ENCODE measurements at places on chromosomes 6 and 20.

GRCh38 chr6:27679308-27679963, 206.5 kb upstream of the ZNF184 start:
- no peak for DNase-seq

- DNase-seq = no peak
Observed at GRCh38 chr6:134607411-134607810, 289.5 kb upstream of the SGK1 start.

DNA sequence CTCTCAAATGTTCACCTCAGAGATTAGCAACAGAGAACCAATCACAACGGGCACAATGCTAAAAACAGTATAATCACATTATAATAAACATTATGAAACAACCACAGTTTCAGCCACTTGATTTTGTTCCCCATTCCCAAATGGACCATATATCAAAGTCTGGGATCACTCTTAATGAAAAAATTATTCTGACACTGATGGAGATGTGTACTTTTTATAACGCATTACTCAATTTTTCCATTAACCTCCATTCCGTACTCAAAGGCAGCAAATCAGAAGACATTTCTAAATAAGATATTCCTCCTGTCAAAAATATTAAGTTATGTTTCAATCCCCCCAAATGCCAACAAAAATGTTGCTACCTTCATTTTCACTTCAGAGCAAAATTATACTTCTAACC, 2.8 kb downstream of the CPNE1 start:
- DNase-seq = no peak

DNA sequence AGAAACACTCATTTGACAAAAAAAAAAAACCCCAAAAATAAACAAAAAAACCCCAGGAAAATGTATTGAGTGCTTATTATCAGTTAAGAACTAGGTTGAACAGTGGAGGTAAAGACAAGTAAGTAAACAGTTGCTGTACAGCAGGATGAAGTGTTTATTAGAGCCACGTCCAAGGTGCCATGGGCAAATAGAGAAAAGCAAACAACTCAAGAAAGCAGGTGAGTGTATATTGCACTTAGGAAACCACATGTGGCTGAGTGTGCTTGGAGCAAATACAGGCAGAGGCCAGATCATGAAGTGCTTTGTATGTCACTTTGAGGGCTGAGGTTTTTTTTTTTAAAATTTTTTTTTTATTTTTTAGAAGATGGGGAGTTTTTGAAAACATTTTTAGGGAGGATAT, 98.3 kb downstream of the MACROD2 start:
- no peak for DNase-seq

GRCh38 chr20:63247671-63248228, 6.5 kb downstream of the NKAIN4 start:
- no peak for DNase-seq

- no peak for DNase-seq
Observed at GRCh38 chr6:89464295-89464694, 31.3 kb downstream of the ANKRD6 start.

DNA sequence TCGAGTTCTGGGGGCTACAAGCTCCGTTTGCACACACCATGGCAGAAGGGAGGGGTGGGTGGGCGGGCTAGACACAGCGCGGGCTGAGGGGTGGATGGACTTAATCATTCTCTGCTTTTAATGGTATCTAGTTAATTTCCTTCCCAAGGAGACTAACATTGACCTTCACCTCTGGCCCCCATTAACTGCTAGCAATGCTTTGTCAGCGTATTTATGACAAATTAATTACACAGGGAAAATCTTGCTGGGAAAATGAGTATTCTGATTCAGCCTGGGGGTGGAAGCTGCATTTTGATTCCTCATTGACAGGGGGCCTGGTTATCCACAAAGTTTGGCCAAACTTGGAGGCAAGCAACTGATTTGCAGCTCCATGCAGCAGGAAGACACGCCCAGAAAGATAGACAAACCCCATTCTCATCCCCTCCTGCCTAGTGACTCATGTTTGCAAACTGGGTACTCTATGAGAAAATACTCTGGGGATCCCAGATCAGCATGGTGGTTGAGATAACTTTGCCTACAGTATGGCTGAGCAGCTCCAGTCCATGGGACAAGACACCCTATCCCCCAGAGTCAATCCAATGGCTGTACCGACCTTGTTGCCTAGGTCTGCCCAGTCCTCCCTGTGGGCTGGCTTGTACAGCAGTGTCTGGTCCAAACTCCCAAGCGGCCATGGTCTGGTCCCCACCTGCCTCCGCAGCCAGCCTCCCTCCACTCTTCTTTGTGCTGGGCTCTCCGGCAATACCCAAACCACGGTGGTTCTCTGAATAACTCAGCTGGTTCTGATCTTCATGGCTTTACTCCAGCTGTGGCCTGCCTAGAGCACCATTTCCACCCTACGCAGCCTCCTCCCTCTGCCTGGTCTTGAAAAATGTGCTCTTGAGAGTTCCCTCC, 19.7 kb downstream of the ZBP1 start:
- DNase-seq = no peak
